Posterior vena cava (tissue), 2 donors: ENCODE measurements at places on chromosomes 3 and 15. TPM values are rescaled to one million over a fixed set of nuclear protein-coding genes. Genes with fewer than 3 reads are reported as not detected.

DNA sequence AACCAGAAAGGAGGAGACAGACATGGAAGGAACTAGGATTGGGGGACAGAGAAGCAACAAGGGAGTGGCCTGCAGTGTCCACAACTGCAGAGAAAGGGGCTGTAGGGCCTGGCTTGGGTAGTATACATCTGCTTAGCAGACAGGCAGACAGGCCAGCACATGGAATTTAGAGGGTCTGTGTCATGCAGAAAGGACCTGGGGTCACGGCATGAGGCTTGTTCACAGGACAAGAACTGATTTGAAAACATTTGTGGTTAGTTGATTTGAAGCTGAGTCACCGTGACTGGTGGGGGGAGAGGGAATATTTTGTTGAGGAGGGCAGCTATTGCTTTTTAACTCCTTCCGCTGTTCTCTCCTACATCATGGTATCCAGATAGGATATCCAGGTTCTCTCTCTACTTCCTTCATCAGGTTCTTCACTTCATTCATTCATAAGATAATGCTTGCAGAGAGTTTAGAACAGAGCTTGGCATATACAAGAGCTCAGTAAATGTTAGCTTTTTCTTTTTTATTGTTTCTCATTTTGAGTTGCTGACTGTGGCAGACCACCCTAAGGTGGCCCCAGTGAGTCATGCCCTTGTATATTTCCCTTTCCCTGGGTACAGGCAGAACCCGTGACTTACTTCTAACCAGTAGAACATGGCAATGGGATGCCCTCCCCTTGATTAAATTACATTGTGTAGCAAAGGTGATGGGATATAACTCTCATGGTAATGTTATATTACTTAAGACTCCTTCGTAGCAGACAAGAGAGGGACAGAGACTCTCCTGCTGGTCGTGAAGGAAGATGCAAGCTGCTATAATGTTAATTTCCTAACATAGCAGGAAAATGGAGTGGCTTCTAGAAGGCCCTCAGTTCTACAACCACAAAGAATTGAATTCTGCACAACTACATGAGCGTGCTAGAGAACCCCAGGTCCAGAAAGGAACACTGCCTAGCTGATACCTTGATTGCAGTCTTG lies 95.0 kb upstream of the NMNAT3 start:
- DNase-seq = no peak

DNA sequence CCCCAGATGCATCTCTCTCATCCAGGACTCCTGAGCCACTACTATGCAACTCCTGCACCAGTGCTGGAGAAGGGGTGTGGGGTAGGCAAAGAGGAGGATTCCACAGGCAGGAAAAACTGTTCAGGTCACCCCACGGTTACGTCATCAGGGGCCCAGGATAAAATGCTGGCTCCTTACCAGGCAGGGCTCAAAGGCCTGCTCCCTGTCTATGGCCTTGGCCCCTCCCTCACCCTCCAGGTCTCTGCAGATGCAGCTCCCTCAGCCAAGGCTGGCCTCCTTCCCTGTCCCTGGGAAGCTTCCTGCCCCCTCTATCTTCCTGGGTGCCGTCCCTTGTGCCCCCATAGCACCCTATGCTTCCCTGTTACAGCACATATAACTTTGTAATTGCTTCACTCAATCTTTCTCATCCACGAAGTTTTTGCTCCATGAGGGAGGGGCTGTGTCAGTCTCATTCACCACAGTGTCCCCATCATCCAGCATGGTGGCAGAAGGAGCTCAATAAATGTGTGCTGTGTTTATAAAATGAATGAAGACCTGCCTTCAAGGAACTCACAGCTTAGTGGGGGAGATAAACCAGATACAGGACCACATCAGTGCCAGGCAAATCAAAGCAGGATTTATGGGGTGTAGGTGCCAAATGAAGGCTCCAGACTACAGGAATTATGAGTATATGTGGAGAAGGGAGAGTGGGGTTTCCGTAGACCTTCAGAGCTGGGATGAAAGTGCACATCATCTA lies 18.6 kb downstream of the KBTBD13 start:
- DNase-seq = no peak

DNA sequence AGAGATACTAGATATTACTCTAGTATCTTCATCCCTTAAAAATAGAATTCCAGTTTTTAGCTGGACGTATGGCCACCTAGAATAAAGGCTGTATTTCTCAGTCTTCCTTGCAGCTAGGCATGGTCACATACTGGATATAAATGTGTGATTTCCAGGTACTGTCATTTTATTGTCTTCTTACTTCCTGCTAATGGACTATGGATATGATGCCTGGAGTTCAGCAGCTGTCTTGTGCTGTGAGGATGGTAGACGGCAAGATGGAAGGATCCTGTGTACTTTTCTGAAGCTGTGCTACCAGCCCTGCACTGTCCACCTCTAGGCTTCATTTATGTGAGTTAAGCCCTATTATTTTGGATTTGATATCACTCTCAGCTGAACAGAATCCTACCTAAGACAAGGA lies 83.4 kb downstream of the EBLN2 start:
- no peak for DNase-seq

- peak; percentile 56 for DNase-seq
These were observed 15.9 kb upstream of the SKOR1 start for GRCh38 chr15:67809441-67809840.

DNA sequence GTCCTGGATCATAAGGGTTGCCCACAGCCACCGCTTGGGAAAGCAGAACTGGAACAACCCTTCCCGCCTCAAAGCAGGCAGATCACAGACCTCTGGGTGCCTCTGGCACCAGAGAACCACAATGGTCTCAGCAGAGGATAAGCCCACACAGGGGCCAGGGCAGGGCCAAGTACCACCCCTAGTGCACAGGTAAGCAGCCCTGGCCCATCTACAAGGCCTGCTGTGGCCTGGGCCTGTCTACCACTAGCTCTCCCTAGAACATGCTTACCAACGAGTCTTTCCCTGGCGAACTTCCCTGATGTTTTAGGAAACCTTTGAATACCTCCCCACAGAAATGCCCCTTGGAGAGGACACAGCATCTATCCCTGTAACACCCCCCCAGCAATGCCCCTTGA lies 28.3 kb downstream of the TNK2 start:
- no peak for DNase-seq

DNA sequence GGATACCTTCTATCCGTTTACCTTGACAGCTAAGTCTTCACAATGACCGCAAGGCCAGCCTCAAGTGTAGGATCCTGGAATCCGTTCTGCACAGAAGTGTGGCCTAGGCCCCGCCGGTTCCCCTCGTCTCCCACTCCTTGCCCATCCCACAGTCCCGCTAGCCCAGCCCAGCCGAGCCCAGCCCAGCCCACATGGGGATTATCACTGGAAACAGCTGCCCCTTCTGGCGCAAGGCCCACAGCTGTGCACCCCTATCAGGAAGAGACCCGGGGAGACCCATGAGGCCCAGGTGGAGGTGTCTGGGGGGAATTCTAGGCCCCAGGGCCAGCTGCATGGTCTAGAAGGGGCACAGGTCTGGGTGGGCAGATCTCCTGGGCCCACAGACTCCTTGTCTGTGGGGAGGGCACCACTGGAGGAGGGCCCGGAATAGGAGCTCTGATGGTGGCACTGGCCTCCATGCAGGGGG lies 27.9 kb upstream of the KLF13 start:
- DNase-seq = peak; percentile 79

GRCh38 chr15:31108836-31109235 lies 7.3 kb upstream of the TRPM1 start:
- DNase-seq = no peak

DNA sequence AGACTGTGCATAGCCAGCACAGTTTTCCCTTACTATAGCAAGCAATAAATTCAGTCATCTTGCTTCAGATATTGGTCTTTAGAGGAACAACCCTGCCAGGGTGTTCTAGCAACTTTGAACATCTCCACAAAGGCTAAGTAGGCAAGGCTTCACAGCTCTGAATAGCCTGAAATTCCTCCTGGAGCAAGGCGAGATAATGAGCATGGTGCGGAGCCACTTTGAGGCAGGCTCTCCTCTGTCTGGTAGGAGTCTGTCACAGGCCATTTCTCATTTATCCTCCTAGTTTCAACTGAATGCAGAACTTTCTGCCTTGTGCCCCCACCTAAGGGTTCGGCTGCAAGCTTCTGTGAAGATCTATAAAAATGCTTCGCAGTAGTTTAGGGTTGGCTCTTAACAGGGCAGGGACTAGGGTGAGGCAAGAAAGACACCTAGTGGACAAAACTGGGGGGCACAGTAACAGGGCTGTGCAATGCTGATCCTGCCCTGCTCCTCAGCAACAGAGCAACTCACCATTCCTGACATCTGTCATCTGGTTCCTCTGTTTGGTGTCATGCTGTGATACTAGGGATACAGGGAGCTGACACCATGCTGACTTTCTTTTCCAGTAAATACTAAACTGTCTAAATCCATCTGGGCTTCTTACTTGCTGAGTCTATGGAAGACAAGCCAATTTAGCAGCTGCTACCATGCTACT lies 16.6 kb upstream of the EHHADH start:
- no peak for DNase-seq

- no peak for DNase-seq
These were observed 203.6 kb upstream of the MDFIC2 start for GRCh38 chr3:70516076-70516475.

- DNase-seq = no peak
These were observed 29.3 kb upstream of the SH3BP5 start for GRCh38 chr3:15361494-15362214.

- no peak for DNase-seq
These were observed 9.1 kb upstream of the ARHGEF3 start for GRCh38 chr3:56810577-56811545.

DNA sequence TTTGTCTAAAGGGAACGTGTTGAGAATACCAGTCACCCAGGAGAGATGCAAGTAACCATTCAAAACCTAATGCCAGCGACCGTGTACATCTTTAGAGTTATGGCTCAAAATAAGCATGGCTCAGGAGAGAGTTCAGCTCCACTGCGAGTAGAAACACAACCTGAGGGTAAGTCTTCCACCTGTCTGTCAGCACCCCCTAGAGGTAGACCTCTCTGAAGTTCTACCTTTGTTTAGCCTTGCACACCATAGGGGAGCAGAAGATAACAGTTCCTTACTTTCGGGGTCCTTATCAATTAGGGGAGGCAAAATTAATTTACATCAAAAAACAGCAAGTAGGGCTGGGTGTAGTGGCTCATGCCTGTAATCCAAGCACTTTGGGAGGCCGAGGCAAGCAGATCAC lies 124.4 kb downstream of the HCN4 start:
- no peak for DNase-seq

GRCh38 chr3:68088216-68088615 lies 433.8 kb upstream of the SUCLG2 start:
- DNase-seq = no peak

DNA sequence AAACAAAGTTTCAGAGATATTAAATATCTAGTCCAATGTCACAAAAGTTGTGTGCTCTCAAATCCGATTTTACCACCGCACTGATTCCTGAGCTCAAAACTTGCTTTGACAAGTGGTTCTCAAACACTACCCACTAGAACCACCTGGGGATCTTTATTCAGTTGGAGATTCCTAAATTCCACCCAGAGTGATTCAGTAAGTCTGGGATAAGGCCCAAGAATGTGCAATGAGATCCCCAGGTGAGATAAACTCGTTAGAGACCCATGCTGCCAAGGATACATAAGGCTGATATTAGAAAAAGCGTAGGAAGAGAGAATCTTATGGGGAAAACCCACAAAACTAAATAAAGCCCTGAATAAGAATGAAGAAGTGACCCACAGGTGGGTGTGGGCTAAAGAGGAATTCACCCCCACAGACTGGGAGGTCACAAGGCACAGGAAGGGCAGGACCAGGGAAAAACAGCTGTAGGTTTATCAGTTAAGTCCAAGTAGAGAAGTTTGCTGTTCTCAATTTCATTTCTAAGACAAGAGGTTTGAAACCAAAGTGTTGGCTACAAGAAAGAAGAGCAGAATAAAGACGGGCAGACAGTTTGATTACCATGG lies 11.5 kb upstream of the RPS17 start:
- no peak for DNase-seq

- peak; percentile 29 for DNase-seq
These were observed 68.3 kb downstream of the SMAD3 start for GRCh38 chr15:67133738-67134066.

DNA sequence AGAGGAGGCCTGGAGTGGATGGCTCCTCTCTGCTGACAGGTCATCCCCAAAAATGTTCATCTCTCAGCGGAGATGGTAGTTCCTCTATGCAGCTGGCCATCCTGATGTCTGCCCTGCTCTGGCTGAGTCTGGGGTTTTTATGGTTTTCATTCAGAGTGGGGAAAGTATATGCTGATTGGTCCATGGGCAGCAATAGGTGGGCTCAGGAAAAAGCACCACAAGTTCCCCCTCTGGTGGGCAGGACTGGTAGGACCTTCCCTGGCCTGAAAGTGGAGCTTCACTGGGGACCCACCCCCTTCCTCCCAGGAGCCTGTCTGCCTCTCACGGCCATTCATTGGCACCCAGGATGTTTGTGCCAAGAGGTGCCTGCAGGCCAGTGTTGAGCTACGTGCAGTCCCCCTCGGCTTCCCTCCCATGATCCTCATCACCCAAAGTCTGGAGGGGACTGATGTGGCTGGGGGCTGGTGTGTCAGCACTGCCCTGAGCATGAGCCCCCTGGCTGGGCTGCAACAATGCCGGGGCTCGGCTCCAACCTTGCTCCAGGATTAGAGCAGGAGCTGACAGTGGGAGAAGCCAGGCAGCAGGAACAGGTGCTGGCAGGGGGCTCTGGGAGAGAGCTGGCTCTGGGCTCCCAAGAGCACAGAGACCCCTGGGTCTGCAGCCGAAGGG lies 13.1 kb upstream of the BLOC1S6 start:
- no peak for DNase-seq

The FBXO40 gene
- total RNA-seq = 1.5 TPM

The MST1 gene
- 9.1 TPM for total RNA-seq

The TLR9 gene
- 0.52 TPM for total RNA-seq

The PCLAF gene
- 0.88 TPM for total RNA-seq

The AMT gene
- total RNA-seq = 1.0 TPM

The CATSPER2 gene
- 3.1 TPM for total RNA-seq

The SIDT1 gene
- total RNA-seq = 2.1 TPM
